ENCODE measurements at places on chromosomes 2 and 18.

DNA sequence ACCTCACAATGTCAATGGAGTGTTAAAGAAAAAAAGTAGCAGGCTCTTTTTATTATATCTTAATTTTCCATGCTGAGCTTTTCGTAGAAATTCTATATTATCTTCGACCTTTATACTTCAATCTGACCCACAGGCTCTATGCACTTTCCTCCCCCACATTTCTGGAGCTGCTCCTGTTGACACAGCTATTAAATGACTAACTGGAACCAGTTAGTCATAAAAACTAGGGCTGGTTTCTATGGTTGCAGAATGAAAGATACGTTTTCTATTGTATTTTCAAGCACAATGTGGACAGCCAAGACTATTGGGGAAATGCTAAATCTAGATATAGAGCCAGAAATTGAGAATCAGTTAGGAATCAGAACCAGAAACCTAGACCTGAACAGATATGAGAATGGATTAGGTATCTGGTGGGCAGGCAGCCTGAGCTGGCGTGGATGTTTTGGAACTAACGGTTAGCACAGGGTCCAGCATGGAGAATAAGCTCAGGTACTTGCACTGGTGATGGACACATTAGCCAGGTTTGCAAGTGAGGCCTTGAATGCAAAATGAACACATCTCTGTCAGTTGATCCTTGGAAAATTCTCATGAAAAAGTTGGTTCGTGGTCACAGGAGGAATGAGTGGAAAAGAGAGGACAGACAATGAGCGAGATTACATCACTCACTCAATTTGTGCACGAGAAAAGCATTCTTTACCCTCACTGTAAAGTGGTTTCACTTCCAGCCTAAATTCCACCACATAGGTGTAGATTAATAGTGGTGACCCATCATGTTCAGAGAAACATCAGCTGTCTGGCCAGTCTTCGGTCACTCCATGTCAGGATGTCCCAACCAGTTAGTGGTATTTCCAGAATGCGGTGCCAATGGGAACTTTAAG, 144.6 kb upstream of the EPHA4 start:
- no peak for DNase-seq

DNA sequence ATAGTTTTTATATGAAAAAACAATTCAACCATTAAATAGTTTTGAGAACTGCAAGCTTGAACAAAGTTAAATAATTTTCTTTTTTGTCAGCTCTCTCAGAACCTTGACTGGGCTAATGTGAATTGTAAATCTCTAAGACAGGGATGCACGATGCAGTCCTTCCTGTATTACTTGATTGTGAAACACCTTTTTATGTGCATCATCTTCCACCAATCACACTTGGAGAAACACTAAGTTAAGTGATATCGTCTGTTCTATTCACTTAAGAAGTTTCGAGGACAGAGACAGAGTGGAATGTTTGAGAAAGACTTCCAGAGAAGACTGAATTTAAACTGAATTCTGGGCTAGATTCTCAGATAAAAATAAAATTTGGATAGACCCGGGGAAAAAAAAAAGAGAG, 238.2 kb downstream of the MREG start:
- DNase-seq = no peak

DNA sequence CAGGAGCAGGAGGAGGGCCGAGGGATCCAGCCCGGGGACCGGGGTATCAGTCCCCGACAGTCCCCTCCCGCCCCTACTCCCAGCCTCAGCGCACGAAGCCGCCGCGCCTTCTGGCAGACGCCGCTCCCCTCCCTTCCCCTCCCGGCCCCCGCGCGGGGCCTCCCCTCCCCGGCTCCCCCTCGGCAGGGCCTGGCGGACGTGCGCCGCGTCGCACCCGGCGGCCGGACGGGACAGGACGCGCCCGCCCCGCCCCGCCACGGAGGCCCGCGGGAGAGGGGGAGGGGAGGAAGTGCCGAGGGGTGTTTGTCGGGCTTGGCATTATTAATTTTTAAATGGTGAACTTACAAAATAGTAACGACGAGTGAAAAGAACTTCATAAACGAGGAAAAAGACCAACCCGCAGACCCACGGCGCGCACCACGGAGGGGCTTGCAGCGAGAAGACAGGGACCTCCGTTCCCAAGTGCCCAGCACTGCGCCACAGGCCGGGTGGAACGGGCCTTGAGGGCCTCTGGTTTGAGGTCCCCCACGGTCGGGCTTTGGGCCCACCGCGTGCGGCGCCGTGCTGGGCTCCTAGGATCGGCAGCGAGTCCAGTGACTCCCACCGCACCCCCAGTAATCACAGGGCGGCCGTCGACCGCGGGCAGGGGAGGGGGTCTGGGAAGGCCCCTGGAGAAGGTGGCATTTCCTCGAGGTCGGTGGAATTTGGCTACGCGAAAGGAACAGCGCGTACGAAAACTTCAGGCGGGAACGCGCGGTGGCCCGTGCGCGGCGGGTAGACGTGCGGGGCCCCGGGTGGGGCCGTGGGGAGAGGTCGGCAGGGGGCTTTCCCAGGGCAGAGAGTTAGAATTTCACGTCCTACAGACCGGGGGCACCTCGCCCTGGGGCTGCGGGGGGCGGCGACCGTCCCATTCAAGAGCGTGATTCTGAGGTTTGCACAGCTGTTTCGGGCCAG, 954 bp upstream of the CTDSP1 start:
- peak; percentile 97 for DNase-seq

DNA sequence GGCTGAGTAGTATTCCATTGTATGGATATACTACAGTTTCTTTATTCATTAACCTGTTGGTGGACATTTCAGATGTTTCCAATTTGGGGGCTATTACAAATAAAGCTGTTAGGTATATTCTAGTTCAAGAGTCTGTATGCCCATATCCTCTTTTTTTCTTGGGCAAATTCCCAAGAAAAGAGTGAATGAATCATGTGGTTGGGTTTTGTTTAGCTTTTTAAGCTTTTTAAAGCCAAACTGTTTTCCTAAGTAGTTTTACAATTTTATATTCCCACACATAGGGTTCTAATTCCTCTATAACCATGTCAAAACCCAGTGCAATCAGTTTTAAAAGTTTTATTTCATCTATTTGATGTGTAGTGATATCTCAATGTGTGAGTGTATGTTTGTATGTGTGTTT, 44.9 kb upstream of the BAZ2B start:
- no peak for DNase-seq
